Left ventricle myocardium inferior (tissue), 1 donor: ENCODE measurements at places on chromosomes 1 and 21. TPM values are rescaled to one million over a fixed set of nuclear protein-coding genes. Genes with fewer than 3 reads are reported as not detected.
A peak's percentile ranks its signal among the peaks of the same experiment; 100 is the strongest.

- no peak for DNase-seq
These were observed 17.1 kb downstream of the TTC22 start for GRCh38 chr1:54784066-54784465.

DNA sequence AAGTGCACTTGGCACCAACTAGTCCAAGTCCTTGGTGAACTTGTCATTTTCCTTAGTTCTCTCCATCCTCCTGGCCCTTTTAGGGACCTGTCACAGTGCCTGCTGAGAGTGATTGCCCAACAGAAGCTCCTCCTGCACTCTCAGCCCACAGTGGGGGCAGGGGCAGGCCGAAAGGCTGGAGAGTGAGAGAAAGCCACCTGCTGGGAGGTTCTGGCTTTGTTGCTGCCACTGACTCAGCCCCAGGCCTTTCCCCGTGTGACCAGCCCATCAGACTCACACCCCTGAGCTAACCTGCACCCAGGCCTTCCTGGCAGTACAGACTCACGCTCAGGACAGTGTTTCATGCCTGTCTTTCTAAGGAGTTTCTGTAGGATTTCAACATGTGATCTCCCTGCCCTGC lies 17.1 kb upstream of the PROK1 start:
- DNase-seq, result peak; percentile 47

DNA sequence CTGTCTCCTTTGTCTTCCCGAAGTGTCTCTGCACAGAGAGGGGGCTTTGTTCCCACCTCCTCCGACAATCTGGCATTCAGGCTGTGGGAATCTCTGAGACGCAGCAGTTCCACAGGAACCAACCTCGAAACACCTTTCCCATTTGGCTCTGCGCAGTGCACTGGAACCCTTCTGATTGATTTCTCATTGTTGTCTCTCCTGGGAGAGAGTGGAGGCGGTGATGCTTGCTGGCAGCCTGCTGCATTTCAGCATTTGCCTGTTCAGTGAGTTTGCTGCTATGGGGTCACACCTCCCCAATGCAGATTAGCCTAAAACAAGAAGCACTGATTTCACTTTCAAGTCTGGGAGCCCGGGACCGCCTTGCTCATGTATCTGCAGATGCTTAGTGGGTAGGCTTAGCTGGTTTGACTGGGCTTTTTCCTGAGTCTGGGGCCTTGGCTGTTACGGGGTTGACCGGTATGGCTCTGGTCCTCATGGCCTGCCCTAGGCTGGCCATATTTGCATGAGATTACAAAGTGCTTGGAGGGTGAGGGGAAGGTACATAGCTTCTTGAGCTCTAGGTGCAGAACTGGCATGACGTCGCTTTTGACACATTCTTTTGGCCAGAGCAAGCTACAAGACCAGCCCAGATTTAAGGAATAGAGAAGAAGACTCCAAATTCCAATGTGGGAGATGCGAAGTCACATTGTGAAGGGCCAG lies 695.3 kb downstream of the PTPRU start:
- no peak for DNase-seq

GRCh38 chr1:76959556-76959955 lies 92.3 kb downstream of the ST6GALNAC5 start:
- DNase-seq, result no peak

DNA sequence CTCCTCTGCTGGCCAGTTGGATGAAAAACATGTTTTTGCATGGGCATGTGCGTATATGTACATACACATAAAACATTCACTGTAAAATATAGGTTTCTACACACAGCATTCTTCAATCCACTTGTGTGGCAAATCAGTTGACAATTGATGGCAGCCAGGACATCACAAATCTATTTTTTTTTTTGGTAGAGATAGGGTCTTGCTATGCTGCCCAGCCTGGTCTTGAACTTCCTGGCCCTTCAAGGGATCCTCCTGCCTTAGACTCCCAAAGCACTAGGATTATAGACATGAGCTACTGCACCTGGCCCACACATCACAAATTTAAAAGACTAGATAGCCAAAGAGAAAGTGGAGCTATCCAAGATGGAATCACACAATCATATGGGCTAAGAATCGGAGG lies 39.6 kb downstream of the ARHGEF11 start:
- DNase-seq, result no peak

Gene KRTAP21-2
- not detected for total RNA-seq

Gene EFNA4
- 1.7 TPM for total RNA-seq
